ENCODE measurements at places on chromosomes 1 and 21. TPM values are rescaled to one million over a fixed set of nuclear protein-coding genes. Genes with fewer than 3 reads are reported as not detected.

GRCh38 chr21:45108808-45109781, 34.7 kb downstream of the ADARB1 start:
- DNase-seq, result no peak

Gene CELA3A
- 33,899 TPM for total RNA-seq

Gene PEAR1
- 1.8 TPM for total RNA-seq

Gene CD244
- 0.25 TPM for total RNA-seq

Gene PGBD5
- 15.2 TPM for total RNA-seq

Gene SPRR2G
- total RNA-seq, result not detected

DNA sequence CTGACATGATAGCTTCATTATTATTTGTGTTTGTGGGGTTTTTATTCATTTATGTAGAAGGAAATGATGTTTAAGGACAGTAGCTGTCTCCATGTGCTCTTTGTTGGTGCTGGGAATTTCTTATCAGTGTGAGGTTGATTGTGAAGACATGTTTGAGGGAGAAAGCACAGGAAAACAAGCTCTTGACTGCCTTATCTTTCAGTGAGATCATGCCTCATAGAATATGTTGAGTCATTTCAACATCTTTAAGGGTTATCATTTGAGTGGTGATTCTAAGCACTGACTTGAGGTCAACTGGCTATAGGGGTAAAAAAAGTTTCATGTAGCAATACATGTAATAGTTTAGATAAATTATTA, 405.1 kb upstream of the ADAMTS5 start:
- no peak for DNase-seq

Gene CFAP57
- 0.20 TPM for total RNA-seq

Gene KCNJ9
- total RNA-seq, result not detected

GRCh38 chr1:213389061-213389581, 338.1 kb downstream of the RPS6KC1 start:
- DNase-seq, result no peak

GRCh38 chr1:7375329-7375728, 395.8 kb upstream of the VAMP3 start:
- no peak for DNase-seq

Gene TAS1R2
- not detected for total RNA-seq

GRCh38 chr1:20147846-20148570, 8.9 kb downstream of the PLA2G2F start:
- no peak for DNase-seq

DNA sequence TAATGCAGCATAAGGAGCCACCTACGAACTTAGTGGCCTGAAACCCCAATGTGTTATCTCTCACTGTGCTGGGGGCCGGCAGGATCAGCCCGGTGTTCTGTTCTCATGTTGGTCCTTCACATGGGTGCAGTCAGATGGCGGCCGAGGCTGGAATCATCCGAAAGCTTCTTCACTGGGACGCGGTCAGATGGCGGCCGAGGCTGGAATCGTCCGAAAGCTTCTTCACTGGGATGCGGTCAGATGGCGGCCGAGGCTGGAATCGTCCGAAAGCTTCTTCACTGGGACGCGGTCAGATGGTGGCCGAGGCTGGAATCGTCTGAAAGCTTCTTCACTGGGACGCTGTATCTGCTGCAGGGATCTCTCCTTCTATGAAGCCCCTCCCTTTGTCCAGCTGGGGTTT, 12.6 kb upstream of the PCBP3 start:
- no peak for DNase-seq

- DNase-seq, result peak; percentile 72
These were observed 9.8 kb downstream of the BARHL2 start for GRCh38 chr1:90707363-90707710.

- DNase-seq, result no peak
These were observed 108.1 kb downstream of the SLC44A5 start for GRCh38 chr1:75502776-75503175.

Gene ILDR2
- total RNA-seq, result 0.95 TPM

Gene BATF3
- total RNA-seq, result 0.20 TPM

Gene TMEM200B
- 0.73 TPM for total RNA-seq

DNA sequence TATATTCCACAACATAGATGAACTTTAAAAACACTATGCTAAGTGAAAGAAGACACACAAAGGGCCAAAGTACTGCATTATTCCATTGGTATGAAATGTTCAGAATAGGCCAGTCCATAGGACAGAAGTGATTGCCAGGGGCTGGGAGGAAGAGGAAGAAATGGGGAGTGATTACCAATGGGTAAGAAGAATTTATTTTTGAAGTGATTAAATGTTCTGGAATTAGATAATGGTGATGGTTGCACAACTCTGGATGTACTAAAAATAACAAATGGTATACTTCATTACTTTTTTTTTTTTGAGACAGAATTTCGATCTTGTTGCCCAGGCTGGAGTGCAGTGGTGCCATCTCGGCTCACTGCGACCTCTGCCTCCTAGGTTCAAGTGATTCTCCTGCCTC, 61.7 kb downstream of the CHD5 start:
- no peak for DNase-seq

Gene ALX3
- not detected for total RNA-seq

GRCh38 chr1:6011161-6011945, 19.1 kb upstream of the NPHP4 start:
- peak; percentile 41 for DNase-seq

Gene TMEM82
- total RNA-seq, result not detected

DNA sequence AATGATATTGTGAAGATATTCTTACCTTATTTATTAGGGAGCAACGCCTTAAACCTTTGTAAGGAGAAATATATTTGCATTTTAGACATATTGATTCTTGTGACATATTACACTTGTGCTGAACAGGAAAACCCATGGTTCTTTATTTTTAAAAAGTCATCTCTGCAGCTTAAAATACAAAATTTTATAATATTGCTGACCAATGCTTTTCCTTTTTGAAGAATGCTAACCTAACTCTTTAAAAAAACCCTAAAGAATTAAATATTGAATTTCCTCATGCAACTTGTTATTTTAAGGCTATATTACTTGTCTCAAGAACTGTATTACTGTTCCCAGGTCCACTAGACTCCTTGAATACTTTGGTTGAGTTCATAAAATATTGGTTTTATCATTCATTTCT, 99.0 kb downstream of the NEK7 start:
- DNase-seq, result no peak

GRCh38 chr1:1264868-1265272, 8.8 kb downstream of the UBE2J2 start:
- no peak for DNase-seq

Gene SV2A
- total RNA-seq, result 2.5 TPM

DNA sequence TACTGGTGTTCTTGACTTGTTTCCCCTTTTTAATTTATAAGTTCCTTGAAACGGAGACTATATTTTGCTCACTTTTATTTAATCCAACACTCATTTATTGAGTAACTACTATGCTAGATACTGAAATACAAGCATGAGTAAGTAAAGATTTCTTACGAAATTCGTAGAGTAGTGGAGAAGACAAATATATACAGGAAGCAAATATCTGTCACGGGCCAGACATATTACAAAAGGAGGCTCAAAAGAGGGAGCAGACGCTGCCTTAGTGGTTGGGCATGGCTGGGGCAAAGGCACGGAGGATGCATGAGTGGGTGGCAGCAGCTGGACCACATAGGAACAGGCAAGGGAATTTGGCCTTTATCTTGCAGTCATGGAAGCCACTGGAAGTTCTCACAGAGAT, 6.8 kb downstream of the NCF2 start:
- no peak for DNase-seq

Gene RYR2
- total RNA-seq, result 4.7 TPM

GRCh38 chr1:1625404-1625775, 6.6 kb upstream of the MMP23B start:
- no peak for DNase-seq

Gene PLEKHN1
- total RNA-seq, result 0.16 TPM

DNA sequence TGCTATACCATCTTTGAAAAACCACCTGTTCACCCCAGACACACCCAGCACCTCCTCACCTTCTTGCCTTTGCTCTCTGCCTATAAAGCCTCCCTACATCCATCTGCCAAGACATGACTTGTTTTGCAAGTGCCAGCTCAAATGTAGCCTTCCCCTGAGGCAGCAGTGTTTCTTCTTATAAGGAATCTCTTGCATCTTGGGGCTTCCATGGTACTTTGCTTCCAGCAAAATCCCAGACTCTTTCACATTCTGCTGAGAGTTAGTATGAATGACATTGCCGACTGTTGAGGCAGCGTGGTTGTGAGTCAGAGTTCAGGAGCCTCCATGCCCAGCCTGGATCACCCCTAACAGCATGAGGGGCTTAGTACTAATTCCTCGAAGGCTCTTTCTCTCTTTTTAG, 217.4 kb upstream of the RUNX1 start:
- no peak for DNase-seq

DNA sequence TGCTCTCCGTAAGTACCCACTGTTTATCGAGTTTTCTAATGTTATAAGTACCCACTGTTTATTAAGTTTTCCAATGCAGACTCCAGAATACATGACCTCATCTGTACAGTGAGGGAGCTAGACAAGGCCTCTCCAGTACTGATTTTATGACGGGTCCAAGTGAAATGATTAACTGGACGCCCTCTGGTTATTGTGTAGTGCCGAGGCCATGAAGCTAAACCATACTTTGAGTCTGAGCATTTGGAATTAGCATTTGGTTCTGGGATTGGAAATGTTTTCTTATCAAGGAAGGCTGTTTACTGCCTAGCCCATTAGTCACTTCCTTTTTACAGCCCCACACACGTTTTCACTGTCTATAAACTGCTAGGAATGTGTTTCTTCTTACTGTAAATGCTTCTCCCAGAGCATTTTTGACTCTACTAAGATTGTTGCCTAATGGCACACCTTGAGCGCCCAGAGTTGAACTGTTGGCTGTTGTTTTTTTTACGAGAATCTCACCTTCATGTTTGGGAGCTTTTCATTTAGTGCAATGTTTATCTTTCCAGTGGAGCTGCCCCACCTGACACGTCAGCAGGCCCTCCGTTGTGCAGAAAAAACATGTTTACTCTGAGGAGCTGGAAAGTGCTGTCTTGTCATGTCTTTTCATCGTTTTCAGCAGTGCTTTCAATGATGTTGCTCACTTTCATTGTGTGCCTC, 26.9 kb downstream of the SPATA46 start:
- no peak for DNase-seq

Gene LAPTM5
- total RNA-seq, result 44.5 TPM

Gene GPR25
- total RNA-seq, result not detected

DNA sequence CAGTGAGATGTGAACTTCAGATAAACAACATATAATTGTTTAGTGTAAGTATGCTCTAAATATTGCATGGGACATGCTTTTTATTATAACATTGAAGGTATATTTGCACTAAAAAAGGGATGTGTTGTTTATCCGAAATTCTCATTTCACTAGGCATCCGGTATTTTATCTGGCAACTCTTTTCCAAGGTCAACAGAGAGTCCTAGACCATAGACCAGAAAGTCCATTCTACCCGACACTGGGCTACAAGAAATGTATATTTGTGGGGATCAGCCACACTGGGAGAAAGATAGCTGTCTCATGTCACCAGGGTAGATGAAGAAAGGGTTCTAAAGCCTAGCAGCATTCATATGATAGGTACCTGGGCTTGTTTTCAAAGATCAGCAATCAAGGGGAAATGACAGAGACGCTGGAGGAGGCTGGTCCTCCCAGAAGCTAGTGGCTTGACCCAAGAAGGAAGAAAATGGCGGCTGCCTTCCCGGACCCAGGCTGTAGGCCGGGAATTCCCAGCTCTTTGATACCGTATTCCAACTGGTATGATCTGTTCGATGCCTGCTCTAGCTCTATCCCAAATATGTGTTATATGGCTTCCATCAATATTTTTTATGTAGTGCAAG, 161.1 kb upstream of the IRF2BP2 start:
- no peak for DNase-seq

Gene OR10J1
- total RNA-seq, result not detected

GRCh38 chr1:194024659-194025058, 838.2 kb upstream of the B3GALT2 start:
- no peak for DNase-seq

Gene AGMAT
- 1.0 TPM for total RNA-seq

Gene LCA5L
- total RNA-seq, result 1.3 TPM

GRCh38 chr1:152415454-152416227, 1.6 kb upstream of the CRNN start:
- no peak for DNase-seq

DNA sequence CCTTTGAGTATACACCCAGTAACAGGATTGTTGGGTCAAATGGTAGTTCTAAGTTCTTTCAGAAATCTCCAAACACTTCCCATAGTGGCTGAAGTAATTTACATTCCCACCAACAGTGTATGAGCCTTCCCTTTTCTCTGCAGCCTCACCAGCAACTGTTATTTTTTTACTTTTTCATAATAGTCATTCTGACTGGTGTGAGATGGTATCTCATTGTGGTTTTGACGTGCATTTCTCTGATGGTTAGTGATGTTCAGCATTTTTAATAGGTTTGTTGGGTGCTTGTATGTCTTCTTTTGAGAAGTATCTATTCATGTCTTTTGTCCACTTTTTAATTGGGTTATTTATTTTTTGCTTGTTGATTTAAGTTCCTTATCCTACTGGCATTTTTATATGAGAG, 26.4 kb upstream of the LAMC1 start:
- DNase-seq, result no peak

All from pancreas (tissue), 10 donors.